ENCODE measurements at places on chromosomes 12 and 14. TPM values are rescaled to one million over a fixed set of nuclear protein-coding genes. Genes with fewer than 3 reads are reported as not detected.

The SDR9C7 gene
- 0.39 TPM for total RNA-seq

The MDGA2 gene
- total RNA-seq = 0.39 TPM

The SLCO1C1 gene
- not detected for total RNA-seq

DNA sequence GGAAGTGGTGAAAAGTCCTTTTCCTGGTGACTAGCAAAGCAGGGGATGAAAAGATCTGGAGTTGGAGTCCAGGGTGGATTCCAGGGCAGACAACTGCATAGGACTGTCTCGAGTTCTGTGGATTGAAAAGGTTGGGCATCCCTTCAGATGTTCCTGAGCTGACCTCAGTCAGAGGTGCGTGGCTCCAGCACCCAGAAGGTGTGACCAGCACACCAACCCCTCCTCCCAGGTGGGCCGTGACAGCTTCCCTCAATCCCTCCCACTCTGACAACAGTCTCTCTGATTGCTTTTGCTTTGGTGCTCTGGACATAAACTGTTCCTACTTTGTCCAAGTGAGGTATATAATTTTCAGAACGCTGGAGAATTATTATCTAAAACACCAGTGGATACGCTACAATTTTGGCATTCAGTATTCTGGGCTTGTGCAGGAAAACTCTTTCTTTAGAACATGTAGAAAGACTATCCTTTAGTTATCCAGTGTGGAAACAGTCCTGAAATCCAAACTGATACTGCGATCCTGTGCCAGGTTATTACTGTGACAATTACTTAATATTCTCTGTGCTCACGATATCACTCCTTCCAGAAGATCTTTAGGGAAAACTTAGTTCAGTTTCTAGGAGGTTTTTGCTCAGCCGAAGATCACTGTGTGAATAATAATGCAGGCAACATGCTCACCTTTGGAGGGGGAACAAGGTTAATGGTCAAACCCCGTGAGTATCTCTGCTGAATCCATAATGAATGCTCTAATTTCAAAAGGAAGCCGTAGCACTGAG is 87.9 kb downstream of the DAD1 start:
- DNase-seq = no peak

DNA sequence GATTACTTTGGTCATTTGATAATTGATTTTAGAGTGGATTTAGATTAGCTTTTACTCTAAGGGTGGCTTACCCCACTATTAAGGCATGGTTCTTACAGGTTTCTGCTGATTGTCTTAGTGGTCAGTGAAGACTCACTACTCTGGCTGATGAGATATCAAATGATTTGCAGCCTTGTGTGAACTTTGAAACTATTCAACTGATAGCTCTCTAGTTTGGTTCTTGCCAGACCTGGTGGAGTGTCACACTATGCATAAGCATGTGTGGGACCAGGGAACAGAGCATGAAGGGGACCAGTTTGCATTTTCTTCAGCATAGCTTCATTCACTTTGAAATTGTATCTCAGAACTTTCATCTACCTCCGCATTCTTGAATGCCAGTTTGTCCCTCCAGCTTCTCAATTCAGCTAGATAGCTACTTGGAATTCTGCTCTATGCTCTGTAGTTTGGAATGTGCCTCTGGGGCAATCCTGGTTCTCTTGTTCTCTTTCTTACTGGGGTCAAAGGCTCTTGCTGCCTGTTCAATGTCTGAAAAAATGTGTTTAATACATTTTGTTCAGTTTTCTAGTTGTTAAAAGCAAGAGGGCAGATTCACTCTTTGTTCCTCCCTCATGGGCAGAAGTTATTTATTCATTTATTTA is 12.7 kb downstream of the SCYL2 start:
- DNase-seq = no peak

- DNase-seq = no peak
These were observed 8.9 kb downstream of the PELI2 start for GRCh38 chr14:56127156-56127555.

DNA sequence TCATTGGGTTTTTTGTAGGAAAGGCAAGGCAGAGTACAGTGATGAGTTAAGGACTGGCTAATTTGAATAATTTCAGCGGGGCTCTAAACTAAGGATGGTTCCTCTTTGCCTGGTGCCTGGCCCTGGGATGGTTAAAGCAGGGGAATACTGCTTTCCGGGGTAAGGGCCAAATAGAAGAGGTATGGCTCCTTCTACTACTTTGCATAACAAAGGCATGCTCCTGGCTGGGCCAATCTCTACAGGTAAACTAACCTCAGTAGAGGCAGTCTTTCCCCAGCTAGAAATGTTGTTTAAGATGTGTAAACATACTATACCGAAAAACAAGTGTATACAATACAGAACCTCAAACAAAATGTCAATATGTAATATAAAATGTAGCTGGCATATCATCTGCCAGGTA is 1239.0 kb downstream of the SLC16A7 start:
- DNase-seq = no peak

DNA sequence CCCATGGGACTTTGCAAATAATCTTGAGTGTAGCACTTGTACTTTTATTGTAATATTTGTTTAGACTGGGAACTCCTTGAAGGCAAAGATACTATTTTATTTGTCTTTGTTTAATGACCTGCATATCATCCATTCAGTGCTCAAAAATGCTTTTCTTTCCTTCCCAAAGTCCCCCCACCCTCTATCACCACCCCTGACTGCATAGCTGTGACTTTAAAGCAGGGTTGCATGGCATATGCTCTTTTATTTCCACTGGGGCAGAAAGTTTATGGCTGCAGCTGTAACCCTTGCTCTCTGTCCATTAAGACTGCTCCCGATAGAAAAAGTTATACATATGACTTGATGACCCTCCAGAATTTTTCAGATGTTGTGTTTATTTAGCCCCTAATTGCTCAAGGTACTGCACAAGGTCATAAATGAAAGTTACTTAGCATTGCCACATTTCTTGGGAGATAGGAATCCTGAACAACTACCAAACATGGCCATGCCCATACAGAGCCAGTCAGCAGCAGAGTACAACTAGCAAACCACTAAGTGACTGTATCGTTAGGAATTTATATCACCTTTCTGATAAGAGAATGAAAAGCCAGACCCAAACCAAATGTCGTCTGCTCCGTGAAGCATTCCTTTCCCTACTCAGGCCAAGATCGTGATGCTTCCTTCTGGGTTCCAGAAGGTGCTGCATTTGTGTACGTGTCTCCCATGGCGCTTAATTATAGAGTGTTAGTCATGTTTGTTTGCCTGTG is 114.3 kb downstream of the DIP2B start:
- no peak for DNase-seq
